Esophagus squamous epithelium (tissue), 5 donors: ENCODE measurements at places on chromosomes 16 and 17.

DNA sequence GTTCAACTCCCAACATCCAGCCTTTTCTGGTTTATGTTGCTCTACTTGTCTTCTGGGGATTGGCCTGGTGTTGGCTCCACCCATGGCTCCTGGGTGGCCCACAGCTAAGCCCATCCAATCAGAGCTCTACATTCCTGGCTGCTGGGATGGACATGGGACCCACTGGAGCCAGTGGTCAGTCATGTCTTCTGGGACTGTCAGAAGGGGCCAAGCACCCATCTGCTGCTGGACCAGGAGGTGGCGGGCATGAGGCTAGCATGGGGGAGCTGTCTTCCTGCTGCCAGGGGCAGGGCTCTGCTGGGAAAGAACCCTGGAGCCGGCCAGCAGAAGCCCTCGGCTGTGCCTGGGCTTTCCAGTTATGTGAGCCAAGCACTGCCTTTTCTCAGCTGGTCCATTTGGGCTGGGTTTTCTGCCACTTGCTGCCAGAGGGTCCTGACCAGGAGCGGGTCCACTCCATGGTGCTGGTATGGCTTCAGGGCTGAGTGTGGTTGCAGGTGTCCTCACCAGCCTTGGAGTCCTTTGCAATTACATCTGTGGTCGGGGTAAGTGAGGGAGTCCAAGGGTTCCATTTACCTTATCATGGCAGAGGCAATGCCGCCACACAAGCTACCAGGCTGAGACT is 17.4 kb upstream of the ZNF469 start:
- DNase-seq: no peak

- DNase-seq: no peak
Observed at GRCh38 chr16:10694830-10695229, at the start of gene TEKT5. Gene TEKT5, minus strand, starts transcription at chr16:10694930. Its CDS starts 57 bp downstream, at chr16:10694873.

DNA sequence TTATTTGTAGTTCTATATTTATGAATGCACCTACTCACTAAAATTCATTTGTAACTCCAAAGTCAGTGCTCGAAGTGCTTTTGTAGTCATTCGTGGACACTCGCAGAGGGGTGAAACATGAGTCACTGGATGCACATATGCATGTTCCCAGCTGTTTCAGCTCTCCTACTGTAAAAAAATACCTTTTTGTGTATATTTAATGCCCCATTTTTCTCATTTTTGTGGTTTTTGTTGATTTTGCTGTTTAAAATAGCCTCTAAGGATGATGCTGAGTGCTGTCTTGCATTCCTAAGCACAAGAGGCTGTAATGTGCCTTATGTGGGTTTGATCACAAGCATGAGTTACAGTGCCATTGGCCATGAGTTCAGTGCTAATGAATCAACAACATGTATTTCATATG is 30.6 kb downstream of the CENPV start:
- DNase-seq: no peak

GRCh38 chr17:8059131-8059530 is 20.3 kb downstream of the ALOX15B start:
- DNase-seq: no peak

DNA sequence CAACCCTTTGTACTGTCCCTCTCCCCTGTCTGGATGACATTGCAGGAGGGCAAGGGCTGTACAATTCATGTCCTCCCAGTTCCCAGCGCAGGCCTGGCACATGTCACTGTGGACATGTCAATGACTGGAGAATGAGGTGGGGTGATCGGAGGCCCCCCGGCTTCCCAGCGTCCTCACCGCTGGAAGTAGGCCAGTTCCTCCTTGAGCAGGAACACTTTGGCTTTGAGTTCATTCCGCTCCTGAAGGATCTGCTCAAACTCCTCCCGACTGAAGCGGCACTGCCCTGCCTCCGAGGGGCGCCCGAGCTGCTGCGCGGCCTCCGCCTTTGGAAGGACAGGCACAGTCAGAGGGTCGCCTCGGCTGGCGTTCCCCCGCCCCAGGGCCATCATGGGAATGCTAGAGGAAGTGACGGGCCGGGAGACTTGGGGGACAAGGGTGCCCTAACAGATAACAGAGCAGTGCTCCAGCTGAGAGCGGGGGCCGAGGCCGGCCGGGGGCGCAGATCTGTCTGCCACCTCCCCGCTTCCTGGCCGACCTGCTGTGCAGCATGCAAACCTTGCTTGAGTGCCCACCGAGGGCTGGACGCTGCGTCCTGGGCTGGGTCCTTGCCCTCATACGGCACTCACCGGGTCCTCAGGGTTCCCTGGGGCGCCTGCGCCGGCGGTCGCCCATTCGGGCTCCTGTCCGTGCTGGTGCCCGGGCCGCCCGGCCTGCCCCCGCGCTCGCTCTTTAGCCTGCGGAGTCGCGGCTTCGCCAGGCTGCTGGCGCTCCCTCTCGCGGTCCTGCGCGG is 1.3 kb downstream of the RILP start:
- DNase-seq: no peak

DNA sequence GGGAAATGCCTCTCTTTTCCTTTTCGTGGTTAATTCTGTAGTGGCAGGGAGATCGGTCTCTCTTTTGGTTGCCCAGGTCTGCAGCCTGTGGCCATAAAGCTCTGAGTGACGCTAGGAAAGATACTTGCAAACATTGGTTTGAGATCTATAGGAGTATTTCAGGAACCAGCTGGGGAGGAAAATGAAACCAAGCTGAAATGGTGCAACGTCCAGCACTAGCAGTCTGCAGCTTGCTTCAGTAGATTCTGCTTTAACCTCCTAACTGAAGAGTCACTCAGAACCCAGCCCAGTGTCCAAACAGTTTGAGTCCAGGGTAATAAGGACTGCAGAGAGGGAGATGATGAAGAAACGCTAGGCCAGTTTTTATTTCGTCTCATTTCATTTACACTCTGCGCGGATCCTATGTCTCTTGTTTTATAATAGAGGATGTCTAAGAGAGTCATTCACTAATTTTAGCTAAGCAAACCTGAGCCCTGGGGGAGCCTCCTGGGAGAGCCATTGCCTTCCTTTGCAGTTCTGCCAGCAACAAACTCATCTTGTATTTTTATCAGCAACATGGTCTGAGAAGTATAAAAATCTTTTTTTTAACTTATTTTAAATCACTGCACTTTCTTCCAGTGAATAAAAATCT is 12.0 kb downstream of the SP2 start:
- DNase-seq: no peak

- DNase-seq: no peak
Observed at GRCh38 chr17:80492343-80493136, 16.1 kb upstream of the NPTX1 start.

GRCh38 chr17:64354824-64355535 is 35.7 kb downstream of the PECAM1 start:
- DNase-seq: no peak

DNA sequence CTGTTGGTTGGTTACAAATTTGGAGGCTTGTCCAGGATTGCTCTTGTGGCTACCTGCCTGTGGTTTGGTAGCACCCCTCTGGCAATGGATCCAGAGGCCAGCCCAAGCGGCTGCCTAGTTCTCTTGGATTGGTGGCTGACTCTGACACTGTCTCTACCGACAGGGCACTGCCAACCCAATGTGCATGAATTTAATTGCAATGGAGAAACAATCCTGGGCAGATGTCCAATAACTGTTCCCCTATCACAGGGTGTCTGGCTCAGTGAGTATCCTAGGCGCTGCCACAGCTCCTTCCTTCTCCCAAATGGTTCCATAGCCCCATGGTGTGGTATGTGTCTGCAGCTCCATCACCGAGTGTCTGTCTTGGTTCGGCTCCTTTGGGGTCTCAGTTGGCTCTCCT is 19.5 kb downstream of the N4BP1 start:
- no peak for DNase-seq

DNA sequence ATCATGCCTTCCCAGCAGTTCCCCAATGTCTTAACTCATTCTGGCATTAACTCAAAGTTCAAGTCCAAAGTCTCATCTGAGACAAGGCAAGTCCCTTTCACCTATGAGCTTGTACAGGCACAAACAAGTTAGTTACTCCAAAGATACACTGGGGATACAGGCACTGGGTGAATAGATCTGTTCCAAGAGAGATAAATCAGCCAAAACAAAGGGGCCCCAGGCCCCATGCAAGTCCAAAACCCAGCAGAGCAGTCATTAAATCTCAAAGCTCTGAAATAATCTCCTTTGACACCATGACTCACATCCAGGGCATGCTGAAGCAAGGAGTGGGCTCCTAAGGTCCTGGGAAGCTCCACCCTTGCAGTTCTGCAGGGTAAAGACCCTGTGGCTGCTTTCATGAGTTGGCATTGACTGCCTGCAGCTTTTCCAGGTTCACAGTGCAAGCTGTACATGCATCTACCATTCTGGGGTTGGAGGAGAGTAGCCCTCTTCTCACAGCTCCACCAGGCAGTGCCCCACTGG is 332.2 kb upstream of the KIF2B start:
- DNase-seq: no peak

DNA sequence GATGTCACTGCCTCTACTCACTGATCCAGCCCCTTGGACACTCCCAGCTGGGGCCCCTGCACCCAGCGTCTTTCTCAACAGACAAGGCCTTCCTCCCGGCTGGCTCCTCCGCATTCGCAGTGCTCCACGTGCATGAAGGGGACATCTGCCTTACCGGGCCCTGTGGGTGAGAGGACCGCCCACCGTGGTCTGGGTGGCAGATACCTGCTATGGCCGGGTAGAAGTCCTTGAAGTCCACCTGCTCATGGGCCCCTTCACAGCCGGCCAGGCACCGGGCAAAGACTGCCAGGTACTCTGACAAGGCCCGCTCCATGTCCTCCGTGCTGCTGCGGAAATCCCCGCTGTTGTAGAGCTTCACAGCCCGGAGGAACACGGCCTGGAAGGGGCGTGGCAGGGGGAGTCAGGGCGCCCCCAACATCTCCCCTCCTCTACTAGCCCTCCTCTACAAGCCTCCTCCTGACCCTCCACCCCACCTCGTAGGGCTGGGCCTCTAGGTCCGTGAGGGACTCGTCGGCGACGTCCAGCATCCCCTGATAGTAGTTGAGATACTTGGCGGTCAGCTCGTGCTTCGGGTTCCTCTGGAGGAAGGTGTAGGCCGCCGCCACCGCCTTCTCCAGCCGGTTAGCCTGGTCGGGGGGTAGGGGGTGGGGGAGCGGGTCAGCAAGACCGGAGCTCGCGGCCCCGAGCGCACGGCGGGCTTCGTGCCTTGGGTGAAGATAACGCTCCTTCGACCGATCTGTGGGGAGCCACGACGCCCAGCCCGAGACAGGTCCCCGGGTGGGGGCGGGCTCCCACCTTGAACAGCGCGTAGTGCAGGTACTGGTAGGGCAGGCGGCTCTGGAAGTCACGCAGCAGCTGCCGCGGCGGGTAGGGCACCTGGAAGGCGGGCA is 845 bp downstream of the P3H4 start:
- no peak for DNase-seq

DNA sequence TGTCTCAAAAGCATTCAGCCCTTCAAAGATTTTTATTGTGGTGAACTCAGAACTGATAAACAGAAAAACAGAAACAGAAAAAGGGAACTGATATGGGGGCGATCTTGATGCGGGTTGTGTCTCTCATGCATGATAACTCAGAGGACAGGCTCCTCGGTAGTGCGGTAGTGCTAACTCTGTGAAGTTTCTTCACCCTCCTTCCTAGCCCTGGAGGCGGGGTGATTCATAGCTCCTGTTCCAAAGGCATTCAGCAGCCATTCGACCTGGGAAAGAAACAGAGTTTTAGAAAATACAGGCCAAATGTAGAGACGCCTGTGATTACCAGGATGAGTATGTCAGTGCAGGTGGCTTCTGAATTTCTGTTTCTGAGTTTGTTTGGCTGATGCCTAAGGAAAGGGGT is 5.5 kb upstream of the MAF start:
- DNase-seq: no peak

DNA sequence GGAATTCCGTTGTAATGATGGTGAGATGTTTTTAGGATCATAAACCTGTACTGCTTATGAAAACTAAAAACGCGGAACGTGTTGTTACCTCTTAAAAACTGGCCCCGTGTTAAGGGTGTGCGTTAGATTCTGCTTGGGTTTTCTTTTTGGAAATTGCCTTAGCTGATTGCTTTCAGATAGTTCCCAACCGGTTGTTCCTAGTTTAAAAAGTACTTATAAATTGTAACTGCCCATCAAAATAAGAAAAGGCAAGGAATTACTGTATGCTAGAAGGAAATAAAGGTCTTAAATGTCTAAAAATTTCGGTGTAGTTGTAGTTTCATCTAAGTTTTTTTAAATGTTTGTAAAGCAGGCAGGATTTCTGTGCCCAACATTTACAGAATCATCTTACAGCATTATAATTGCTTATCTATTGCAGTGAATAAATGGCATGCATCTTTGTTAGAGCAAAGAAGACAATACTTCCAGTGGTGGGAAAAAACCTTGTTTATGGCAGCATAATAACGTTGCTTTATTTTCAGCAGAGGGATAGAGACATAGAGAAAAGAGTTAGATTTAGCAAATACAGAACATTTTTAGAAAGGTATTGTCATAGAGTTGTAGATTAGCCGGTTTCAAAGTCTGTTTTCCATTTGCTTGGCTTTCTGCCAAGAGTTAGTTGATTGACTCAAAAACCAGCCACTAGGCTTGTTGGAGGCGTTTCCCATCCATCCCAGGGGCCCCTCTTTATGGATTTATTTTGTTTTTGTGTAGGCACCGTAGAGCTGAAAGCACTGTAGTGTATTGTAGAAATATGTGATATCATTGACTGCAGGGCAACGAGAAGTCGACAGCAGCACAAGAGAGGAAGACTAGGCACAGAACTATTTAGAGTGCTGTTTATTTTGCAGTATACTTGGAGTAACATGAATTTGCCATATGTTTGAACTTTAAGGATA is 1.7 kb downstream of the PPM1D start:
- no peak for DNase-seq

GRCh38 chr17:19269106-19269505 is 31.9 kb downstream of the EPN2 start:
- DNase-seq: no peak

GRCh38 chr16:7440886-7441400 is 108.3 kb downstream of the RBFOX1 start:
- no peak for DNase-seq
